NAMALWA (cell line): ENCODE measurements at places on chromosomes 2 and 18.

DNA sequence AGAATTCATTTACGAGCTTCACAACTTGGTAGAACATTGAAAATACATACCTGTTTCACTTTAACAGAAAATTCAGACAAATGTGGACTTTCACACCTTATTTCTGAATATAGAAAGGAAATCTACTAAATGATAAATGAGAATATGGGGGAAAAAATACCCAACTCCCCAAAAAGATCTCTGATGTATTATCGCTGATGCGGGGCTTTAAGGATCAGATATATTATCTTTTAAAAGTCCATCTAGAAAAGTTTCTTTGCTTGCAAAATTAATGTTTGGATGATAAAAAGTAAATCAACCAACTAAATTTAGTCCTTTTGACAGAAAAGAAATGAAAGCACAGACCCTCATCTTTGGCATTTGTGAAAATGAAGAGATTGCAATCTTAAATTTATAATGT is 540.1 kb upstream of the CHAC2 start:
- DNase-seq, result no peak

GRCh38 chr2:126507425-126507911 is 148.5 kb upstream of the GYPC start:
- DNase-seq, result no peak

- DNase-seq, result no peak
Measured at GRCh38 chr2:137508739-137509384, 455.4 kb upstream of the HNMT start.

DNA sequence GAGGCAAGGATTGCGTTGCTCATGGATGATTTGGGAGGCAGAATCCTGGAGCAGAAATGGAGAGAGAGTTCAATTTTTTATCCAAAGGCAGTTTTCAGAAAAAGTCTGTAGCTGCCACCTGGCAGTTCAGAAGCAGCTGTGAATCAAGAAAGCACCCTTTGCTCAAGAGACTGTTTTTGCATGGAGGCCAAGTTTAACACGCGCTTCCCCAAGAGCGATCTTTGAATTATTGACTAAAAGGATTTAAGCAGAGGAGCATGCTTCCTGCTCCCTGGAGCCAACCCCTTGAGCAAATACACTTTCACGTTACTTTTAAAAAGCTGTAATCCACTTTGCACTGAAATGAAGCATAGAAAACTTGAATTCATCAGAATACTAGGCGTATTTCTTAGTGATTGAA is 252.4 kb downstream of the RNF144A start:
- no peak for DNase-seq

DNA sequence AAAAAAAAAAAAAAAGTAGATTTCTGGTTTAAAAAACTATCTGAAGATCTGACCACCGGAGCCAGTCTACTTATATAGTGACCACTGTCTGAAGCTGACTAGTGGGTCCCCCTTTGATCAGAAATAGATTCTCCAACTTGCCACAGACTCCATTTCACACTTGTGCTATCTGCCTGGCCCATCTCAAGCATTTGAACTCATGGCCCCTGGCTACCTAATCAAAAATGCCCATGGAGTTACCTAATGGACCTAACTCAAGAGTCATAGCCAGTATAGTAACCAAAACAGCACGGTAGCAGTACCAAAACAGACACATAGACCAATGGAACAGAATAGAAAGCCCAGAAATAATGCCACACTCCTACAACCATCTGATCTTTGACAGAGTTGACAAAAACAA is 17.0 kb upstream of the ATL2 start:
- no peak for DNase-seq

- no peak for DNase-seq
Measured at GRCh38 chr2:234661175-234661574, 164.3 kb upstream of the ARL4C start.

DNA sequence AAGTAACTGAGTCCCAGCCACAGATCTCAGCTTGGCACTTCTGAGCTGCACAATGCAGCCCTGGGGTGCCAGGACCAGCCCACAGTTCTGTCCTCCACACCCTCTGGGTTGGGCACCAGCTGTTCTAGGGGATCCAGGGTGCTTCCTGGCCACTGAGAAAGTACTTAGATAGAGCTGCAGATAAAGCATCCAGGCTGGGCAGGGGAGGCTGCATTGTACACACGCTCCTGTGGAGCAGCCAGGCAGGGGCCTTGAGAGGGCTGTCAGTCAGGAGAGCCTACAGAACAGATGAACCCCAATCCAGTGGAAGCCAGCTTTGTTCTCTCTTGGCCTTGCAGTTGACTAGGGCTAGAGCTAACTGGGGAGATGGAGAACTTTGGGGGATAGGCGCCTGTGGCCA is 104.6 kb downstream of the KIAA1328 start:
- DNase-seq, result no peak

GRCh38 chr18:32383050-32383819 is 87.4 kb downstream of the GAREM1 start:
- DNase-seq, result no peak
